ENCODE measurements at places on chromosomes 12 and 14.

- DNase-seq: no peak
These were observed 68.0 kb upstream of the AMIGO2 start for GRCh38 chr12:47147739-47148138.

DNA sequence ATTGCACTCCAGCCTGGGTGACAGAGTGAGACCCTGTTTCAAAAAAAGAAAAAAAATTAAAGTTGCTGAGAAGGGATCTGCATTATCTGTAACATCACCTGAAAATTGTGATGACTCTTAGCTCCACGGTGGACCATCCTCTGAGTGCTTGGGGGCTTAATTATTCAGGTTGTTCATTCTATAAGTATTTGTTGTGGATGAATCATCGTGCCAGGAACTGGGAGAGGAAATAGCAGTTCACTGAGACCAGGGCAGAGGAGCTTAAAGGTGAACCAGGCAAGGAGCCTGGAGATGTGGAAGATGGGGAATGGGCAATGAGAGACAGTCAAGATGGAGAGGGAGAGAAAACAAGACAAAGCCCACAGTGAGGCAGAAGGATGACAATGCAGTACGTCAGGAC is 25.5 kb upstream of the GSC start:
- DNase-seq: no peak

DNA sequence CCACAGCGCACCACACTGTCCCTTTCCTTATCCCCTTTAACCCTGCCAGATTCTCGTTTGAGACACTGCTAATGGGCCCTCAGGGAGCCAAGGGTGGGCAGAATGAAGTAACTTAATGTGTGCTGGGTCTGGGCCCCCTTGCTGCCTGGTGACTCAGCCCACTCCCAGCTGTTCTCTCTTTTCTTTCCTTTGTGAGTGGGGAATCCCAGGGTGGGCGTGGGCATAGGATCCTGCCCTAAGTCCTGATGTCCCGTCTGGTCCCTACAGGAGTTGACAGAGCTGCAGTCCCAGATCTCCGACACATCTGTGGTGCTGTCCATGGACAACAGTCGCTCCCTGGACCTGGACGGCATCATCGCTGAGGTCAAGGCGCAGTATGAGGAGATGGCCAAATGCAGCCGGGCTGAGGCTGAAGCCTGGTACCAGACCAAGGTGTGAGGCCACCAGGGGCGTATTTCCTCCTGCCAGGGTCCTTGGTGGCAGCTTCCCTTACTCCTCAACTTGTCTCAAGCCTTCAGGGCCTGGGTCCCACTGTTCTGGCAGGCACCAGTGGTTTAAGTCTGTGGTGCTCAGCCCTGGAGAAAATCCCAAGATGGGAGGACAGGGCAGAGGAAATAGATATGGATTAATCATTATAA is 8.3 kb downstream of the KRT7 start:
- DNase-seq: no peak

GRCh38 chr14:106277503-106277902 is 751.1 kb downstream of the TMEM121 start:
- DNase-seq: no peak

Data from hepatocyte (in vitro differentiated cells).